ENCODE measurements at places on chromosomes 1 and 21. TPM values are rescaled to one million over a fixed set of nuclear protein-coding genes. Genes with fewer than 3 reads are reported as not detected.

IL19 gene
- not detected for total RNA-seq

ADIPOR1 gene
- 90.8 TPM for total RNA-seq

NT5C1A gene
- not detected for total RNA-seq

IL20 gene
- total RNA-seq = 8.6 TPM

RAB3GAP2 gene
- total RNA-seq = 37.0 TPM

ESRRG gene
- 0.32 TPM for total RNA-seq

DNA sequence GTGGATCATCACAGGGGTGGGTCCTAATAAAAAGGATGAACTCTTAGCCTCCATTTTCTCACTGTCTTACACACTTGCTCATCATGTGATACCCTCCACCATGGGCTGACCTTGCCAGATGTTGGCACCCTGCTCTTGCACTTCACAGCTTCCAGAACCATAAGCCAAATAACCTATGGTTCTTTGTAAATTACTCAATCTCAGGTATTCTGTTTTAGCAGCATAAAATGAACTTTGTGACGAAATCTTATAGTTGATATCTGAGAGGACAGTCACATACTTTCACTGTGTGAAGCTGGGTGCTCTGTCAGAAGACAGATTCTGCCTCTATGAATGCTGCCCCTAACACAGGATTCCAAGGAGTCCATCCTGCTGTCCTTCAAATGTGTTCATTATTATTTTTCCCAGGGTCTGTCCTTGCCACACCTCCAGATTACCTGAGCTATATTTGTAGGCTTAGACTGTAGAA, 13.8 kb downstream of the DUSP10 start:
- DNase-seq = no peak

- DNase-seq = no peak
Observed at GRCh38 chr1:173112129-173112528, 61.4 kb upstream of the TNFSF18 start.

- DNase-seq = no peak
Observed at GRCh38 chr21:35860189-35860869, 200.0 kb downstream of the SETD4 start.

GRCh38 chr1:222417264-222417663, 130.6 kb downstream of the HHIPL2 start:
- DNase-seq = no peak

DNA sequence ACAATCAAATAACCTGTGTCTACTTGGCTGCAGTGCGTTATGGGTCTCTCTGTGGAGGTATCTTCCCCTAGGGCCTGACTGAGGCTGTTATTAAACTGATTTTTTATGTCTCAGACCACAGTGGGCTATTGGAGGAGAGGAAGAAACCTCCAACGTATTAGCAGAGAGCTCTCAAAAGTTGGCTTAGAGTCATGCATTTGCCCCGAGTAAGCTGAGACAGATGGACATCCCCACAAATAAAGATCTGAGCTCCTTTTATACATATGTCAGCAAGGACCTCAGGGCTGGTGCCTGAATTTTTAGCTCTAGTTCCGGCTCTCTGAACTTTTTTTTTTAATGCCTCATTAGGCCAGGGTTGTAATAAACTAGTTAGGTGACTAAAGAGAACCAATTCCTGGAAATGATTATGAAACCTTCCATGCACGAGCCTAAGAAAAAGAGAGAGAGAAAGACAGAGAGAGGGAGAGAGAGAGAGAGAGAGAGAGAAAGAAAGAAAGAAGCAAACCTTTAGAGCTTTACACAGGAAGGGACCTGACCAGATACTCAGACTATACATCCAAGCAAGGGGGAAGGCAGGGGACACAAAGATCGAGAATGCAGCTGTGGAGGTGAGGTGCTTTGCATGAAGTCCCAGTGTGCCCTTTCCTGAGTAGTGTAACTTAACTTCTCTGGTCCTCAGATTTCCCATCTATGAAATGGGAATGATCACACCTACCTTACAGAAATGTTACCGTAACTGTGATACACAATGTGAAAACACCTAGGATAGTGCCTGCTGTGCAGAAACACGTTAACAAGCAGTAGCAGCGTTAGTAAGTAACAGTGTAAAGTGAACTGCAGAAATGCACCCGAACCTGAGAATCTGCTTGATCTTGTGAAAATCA, 8.4 kb upstream of the PIGR start:
- DNase-seq = no peak

DNA sequence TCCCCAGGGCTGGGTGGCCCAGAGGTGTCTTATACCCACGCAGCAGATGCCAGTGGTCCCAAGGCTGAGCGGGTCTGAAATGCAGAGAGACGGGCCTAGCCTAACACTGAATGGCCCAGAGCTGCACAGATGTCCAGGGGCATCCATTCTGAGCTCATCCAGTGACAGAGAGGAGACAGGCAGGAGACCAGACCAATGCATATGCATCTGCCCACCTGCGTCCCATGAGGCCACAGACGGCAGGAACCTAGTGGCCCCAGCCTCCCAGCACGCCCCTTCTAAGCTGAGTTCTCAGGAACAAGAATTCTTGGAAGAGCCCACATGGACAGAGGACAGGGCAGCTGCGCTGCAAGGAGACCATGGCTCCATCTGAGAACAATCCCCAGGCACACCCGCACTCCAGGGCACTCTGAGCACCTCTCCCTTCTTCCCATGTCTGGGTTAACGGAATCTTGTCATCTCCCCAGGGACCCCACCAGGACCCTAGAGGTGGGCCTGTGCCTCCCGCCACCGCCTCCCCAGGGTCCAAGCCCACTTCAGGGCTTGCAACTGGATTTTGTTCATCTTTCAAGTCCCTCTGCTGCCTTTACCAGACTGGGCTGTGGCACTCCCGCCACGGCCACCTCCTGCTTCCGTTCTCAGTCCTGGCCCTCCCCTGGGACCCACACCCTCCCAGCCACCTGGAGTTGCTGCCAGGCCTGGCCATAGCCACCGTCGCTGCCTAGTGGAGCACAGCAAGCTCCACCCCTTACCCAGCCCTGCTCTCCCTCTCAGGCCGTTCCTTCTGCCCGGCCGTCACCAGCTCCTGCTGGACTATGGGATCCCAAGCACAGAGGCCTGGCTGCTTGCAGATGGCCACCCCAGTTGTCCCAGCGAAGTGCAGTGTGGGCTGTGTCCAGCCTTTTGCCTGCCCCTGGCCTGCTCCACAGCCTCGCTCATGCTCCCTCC, 3.3 kb downstream of the WNT3A start:
- no peak for DNase-seq

GRCh38 chr1:237759377-237759776, 131.3 kb downstream of the ZP4 start:
- DNase-seq = no peak

- no peak for DNase-seq
Observed at GRCh38 chr1:79617777-79618176, 611.2 kb upstream of the ADGRL4 start.

GRCh38 chr1:102732927-102733326, 375.4 kb downstream of the COL11A1 start:
- DNase-seq = no peak

DNA sequence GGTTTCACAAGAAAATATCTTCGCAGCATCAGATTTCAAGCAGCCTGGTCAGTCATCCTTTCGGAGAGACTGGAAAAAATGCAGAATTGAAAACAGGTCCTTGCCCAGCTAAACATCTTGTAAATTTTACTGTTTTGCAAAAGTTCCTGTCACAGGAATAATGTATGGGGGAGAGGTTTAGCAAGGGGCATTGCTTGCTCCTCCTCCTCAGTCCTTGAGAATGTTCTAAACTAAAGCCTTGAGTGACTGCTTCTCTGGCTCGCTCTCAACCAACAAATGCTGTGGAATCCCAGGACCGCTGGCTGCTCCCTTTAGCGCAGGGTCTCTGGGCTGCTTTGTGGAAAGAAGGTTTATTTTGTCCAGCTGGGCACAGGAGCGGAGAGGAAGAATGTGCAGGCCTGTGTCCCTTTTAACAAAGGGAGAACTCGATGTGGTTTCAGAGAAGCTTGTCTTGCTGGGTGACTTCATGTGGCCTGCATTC, 33.6 kb upstream of the FHAD1 start:
- no peak for DNase-seq

- DNase-seq = no peak
Observed at GRCh38 chr1:64597113-64597512, 127.2 kb downstream of the CACHD1 start.

- DNase-seq = no peak
Observed at GRCh38 chr1:118815909-118816308, 172.2 kb downstream of the TBX15 start.

DNA sequence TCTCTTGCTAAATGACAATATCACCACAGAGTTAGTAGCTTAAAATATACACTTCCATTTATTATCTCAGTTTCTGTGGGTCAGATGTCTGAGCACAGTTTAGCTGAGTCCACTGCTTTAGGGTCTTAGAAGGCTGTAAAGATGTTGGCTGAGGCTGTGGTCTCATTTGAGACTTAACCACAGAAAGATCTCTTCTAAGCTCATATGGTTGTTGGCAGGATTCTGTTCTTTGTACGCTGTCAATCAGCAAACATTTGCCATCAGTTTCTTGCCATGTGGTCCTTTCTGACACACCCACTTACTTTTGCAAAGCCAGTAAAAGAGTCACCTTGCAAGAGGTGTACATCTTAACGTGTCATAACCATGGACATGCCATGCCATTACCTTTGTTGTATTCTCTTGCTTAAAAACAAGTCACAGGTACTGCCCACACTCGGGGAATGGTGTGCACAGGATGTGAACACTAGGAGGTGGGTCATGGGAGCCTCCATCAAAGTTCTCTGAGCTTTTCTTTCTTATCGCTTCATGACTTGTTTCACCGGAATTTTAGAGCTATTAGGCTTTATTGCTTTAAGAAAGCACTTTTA, 18.7 kb downstream of the DYRK1A start:
- no peak for DNase-seq

DNA sequence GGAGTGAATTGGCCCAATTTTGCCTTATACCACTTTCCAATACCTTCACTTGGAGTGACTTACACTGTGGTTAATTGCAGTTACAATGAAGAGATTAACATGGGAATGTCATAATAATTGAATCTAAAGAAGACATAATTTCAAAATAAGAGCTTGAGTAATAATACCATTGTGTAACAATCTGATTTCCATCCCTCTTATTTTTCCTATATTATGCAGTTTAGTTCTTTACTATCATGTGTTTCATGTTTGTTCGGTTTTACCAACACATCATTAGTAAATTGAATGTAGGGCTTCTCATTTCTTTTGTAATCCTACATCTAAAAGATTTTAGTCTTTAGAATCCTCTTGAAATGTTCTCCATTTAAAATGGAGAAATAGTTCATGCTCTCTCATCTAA, 19.2 kb upstream of the XPR1 start:
- no peak for DNase-seq

- DNase-seq = no peak
Observed at GRCh38 chr1:34163792-34164731, 968 bp downstream of the CSMD2 start.

DNA sequence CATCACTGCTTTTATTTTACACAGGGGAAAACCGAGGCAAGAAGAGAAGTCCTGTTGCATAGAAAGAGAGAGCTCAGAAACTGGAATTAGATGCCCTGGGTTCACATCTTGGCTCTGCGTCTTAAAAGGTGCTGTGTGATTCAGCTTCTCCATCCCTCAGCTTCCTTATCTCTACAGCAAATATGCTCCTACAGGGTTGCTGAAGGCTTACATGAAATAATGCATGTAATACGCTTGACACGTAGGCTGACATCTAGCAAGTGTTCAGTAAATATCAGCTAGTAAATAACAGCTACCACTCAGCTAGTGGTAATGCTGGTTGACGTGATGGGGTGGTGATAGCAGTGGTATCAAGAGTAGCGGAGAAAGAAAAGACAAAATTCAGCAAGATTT, 77.1 kb upstream of the CD55 start:
- DNase-seq = no peak

- DNase-seq = no peak
Observed at GRCh38 chr1:164562947-164563520, 4.0 kb downstream of the PBX1 start.

- DNase-seq = no peak
Observed at GRCh38 chr1:240310226-240310925, 218.7 kb downstream of the FMN2 start.

- no peak for DNase-seq
Observed at GRCh38 chr1:18142969-18143368, 35.4 kb downstream of the IGSF21 start.

DNA sequence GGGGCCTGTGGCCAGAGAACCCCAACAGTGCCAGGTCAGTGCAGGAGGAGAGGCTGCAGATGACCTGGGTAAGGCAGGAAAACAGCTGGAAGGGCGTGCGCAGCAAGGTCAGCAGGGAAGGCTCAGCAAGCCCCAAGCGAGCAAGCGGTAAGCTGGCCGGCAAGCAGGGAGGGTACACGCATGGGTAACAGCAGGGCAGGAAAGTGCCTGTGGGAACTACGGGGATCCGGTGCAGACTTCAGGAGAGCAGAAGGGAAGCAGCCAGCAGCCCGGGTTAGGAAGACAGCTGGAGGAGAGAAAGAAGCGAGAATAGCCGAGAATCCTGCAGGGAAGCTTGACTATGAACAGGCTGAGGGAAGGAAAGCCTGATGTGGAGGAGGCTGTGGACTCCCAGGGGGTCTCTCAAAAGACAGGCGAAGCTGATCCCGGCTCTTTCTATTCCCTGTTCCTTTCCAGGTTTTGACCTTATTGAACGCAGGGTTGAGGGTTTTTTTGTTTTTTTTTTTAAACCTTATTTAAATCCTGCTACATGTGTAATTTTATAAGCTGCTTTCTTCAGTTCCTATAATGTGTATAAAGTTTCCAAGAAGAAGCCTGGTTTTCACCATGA, 20.9 kb downstream of the UMODL1 start:
- no peak for DNase-seq

DNA sequence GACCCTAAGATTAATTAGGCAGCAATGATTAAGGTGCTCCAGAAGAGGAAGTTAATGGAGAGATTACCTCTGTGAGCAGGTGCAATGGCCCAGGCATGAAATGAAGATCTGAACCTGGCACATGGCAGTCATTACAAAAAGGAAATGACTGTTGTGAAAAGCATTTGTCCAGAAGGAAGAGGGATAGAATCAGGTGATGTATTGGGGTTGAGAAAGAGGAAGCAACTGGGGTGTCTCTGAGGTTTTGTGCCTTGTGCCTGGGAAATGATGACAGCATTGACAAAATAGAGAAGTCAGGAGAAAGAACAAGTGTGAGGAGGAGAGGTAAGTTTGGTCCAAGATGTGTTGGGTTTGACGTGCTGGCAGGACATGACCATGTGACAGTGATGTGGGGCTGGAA, 5.6 kb downstream of the CRCT1 start:
- DNase-seq = no peak

All from omental fat pad (tissue), 4 donors.